Thyroid gland (tissue), 4 donors: ENCODE measurements at places on chromosomes 2 and 18. TPM values are rescaled to one million over a fixed set of nuclear protein-coding genes. Genes with fewer than 3 reads are reported as not detected.

DNA sequence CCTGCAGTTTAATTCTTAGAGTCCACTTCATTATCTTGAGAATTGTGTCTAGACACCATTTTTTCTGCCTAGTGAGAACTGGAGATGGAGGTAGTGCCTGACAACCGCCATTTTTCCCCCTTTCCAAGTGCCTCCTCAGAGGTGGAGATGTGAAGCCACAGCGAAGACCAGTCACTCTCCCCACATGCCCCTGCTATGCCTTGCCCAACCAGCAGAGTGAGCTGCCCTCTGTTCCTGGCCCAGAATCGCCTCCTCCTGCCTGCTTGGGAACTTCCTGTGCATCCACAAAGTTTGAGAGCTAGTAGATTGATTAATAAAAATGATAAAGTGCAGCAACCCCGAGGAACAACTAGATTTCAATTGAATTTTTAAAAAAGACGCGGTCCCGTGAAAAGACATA, 123.3 kb downstream of the CLIP4 start:
- H3K4me1 ChIP-seq, result peaks cover 20% of the 10 kb centered on the region
- H3K27ac ChIP-seq, result no peak overlapping the region
- H3K36me3 ChIP-seq, result no peaks in the 10 kb centered on the region
- DNase-seq, result peak; percentile 34
- H3K4me3 ChIP-seq, result no peak overlapping the region

GRCh38 chr18:33583901-33584300, 5.9 kb downstream of the ASXL3 start:
- no peaks in the 10 kb centered on the region for H3K36me3 ChIP-seq
- no peaks in the 10 kb centered on the region for H3K27me3 ChIP-seq
- H3K4me3 ChIP-seq, result no peak overlapping the region
- peaks cover 18% of the 10 kb centered on the region for H3K4me1 ChIP-seq
- DNase-seq, result no peak

DNA sequence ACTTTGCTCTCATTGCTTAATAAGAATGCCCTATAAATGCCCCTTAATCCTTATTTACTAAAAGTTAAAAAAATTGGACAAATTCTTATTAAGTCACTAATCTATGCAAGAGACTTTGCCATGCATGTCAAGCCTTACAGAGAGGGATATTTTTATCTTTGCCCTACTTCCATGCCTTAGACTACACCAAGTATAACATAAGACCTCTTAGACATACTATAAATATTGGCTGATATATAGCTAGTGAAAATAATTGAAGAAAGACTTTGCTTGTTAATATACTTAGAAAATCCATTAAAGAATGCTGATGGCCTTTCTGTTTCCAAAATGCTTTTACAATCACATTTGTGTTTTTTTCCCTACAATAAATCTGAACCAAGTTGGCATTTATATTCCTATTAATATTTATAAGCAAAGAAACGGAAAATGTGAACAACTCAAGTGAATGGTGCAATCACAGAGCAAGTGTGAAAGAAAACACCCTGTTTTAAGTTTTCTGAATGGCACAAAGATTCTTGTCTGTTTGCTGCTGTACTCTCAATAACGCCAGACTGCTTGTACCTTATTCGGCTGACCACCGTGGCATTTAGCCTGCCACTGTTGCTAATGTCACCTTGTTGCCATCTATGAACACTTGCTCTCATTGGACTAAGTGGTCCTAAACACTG, 105.0 kb downstream of the MC4R start:
- DNase-seq, result no peak
- no peaks in the 10 kb centered on the region for H3K36me3 ChIP-seq
- no peaks in the 10 kb centered on the region for H3K4me1 ChIP-seq
- H3K27me3 ChIP-seq, result no peaks in the 10 kb centered on the region

The ASB3 gene
- total RNA-seq, result 31.7 TPM

The TFPI gene
- total RNA-seq, result 147 TPM

The SULT1C4 gene
- 8.4 TPM for total RNA-seq

The ADAM23 gene
- 0.20 TPM for total RNA-seq

DNA sequence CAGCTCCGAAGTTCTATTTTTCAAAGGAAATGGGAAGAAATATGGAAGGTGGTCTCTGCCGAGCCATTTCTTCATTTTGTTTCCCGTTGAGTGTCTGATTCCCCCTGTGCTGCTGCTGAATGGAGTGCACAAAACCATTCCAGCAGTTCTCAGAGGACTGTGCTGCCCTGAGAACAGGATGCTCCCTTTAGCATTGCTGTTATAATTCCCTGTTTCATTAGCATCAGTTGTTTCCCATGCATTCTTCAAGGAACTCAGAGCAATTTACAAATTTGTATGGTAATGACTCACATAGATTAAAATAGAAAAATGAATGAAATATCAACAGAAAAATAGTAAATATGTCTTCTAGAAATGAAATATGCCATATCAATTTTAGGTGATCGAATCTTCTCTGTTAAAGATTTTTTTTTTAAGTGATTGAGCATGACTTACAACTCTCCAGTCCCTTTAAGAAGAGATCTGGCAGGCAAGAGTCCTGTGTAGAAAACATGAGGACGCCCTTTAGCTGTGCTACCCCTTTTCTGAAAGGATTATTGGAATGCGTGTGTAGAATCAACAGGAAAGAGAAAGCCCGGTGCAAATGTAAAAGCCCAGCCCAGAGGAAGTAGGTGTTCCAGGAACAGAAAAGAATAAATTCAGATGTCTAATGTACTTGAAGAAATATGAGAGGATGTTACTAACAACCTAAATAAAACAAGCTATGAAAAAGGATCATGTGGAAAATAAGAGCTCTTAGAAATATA, 118.5 kb downstream of the ATP9B start:
- H3K4me1 ChIP-seq, result no peaks in the 10 kb centered on the region
- H3K27me3 ChIP-seq, result no peaks in the 10 kb centered on the region
- no peaks in the 10 kb centered on the region for H3K36me3 ChIP-seq
- DNase-seq, result no peak
- no peak overlapping the region for H3K4me3 ChIP-seq

DNA sequence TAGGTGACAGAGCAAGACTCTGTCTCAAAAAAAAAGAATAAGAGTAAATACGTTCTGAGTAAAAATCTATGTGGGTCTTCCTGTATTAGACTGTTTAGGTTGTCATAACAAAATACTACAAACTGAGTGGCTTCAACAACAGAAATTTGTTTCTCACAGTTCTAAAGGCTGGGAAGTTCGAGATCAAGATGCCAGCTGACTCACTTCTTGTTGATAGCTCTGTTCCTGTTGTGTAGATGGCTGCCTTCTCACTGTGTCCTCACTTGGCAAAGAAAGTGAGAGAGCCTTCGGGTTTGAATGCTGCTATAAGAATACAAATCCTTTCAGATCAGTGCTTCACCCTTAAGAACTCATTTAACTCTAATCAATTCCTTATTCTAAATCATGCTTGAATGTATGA, 430.0 kb upstream of the VWC2L start:
- H3K36me3 ChIP-seq, result no peaks in the 10 kb centered on the region
- H3K27me3 ChIP-seq, result no peaks in the 10 kb centered on the region
- no peaks in the 10 kb centered on the region for H3K4me1 ChIP-seq
- no peak overlapping the region for H3K27ac ChIP-seq
- no peak for DNase-seq
- H3K4me3 ChIP-seq, result no peak overlapping the region

The SNTG2 gene
- total RNA-seq, result 4.2 TPM

GRCh38 chr2:179096090-179096489, 46.2 kb upstream of the CCDC141 start:
- H3K4me1 ChIP-seq, result no peaks in the 10 kb centered on the region
- no peak for DNase-seq
- no peaks in the 10 kb centered on the region for H3K36me3 ChIP-seq
- H3K27me3 ChIP-seq, result no peaks in the 10 kb centered on the region
- no peak overlapping the region for H3K4me3 ChIP-seq

GRCh38 chr2:239307221-239307569, 93.6 kb downstream of the HDAC4 start:
- no peaks in the 10 kb centered on the region for H3K36me3 ChIP-seq
- peaks cover 51% of the 10 kb centered on the region for H3K4me1 ChIP-seq
- no peak overlapping the region for H3K27ac ChIP-seq
- no peak for DNase-seq

The DSG3 gene
- total RNA-seq, result not detected

The MATN3 gene
- total RNA-seq, result 0.27 TPM

The MOCOS gene
- total RNA-seq, result 0.54 TPM

DNA sequence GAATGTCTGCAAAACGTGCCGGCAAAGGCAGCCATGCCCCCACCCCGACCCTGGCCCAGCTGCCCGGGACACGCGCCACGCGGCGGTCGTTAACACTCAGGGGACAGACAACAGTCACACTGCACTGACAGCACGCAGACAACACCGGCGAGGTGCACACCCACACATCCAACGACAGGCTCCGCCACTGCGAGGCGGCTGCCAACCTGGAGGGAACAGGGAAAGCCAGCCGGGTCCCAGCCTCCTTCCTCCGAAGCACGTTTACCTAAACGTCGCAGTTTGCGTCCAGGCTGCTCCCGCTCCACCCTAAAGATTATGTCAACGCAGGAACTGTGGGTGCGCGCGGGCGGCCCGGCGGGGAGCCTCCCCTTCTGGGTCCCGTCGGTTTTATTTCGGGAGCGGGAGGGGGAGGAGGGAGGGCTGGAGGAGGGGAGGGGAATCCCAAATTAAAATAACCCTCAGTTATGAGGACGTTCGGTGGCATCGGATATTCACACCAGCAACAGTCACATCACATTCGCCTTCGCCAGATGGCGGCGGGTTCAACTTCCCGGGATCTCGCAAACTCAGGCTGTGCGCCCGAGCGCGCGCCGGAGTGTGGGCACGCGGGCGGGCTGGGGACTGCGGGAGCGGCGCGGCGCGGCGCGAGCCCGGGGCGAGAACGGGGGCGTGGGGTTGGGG, 644 bp downstream of the PTGR3 start:
- H3K36me3 ChIP-seq, result no peaks in the 10 kb centered on the region
- H3K27me3 ChIP-seq, result no peaks in the 10 kb centered on the region
- H3K4me1 ChIP-seq, result peaks cover 47% of the 10 kb centered on the region
- H3K4me3 ChIP-seq, result peak overlapping the region; percentile 95

DNA sequence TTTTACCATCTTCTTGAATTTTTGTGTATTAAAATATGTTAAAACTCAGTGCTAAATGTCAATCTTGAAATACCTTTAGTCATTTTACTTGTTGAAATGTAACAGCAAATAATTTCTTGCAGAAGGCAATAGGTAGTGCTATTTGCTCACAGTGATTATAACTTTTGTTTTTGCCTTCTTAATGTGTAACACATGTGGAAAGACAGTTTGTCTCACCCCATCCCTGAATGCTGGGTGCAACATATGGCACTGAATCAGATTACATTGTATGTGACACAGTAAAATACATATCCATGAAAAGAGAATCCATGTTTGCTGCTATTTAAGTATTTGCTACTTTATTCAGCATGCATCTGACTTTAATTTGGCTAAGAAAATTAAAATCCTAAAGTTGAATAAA, 35.3 kb downstream of the FRZB start:
- H3K36me3 ChIP-seq, result no peaks in the 10 kb centered on the region
- H3K27me3 ChIP-seq, result no peaks in the 10 kb centered on the region
- H3K4me3 ChIP-seq, result no peak overlapping the region
- H3K27ac ChIP-seq, result no peak overlapping the region
- no peaks in the 10 kb centered on the region for H3K4me1 ChIP-seq
- no peak for DNase-seq

GRCh38 chr2:160345071-160345764, 145.1 kb upstream of the ITGB6 start:
- no peaks in the 10 kb centered on the region for H3K27me3 ChIP-seq
- no peak for DNase-seq
- H3K4me3 ChIP-seq, result no peak overlapping the region
- H3K27ac ChIP-seq, result no peak overlapping the region
- H3K36me3 ChIP-seq, result no peaks in the 10 kb centered on the region

The STAT4 gene
- 6.3 TPM for total RNA-seq

The IL1A gene
- 0.40 TPM for total RNA-seq

DNA sequence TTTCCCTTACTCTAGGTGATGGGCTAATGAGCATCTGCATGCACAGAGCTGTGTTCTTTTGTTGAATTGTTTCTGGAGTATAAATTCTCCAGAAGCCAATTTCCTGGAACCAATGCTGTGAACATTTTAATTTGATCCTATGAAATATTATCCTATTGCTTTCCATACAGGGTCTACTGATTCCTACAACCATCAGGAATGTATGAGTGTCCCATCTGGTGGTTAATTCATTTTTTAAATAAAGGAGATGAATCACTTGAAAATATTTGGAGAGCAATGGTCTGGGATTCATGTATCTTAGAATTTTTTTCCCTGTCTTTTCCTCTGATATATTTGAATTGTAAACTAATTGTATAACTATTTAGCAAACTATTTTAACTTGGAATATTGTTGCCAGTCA, 14.0 kb downstream of the KIF5C start:
- no peak for DNase-seq
- H3K27ac ChIP-seq, result no peak overlapping the region
- no peak overlapping the region for H3K4me3 ChIP-seq
- H3K27me3 ChIP-seq, result no peaks in the 10 kb centered on the region
- H3K4me1 ChIP-seq, result peaks cover 10% of the 10 kb centered on the region

The BIRC6 gene
- 142 TPM for total RNA-seq

DNA sequence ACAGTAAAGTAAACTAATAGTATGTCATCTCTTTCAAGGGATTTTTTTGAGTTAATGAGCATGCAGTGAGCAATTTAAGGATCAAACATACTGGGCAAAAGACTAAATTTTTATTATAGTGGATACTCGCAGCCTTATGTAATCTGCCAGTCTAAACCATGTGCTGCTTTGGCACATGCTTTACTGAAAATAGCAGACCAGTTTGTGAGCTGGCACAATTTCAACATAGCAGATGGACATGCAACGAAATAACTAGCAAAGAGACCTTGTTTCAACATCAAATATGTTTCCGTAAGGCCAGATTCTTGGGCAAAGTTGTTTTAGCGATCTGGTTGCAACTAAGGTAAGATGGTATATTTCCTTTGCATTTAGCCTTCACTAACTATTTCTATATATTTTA, 807.3 kb downstream of the NR4A2 start:
- H3K27ac ChIP-seq, result no peak overlapping the region
- no peaks in the 10 kb centered on the region for H3K27me3 ChIP-seq
- no peaks in the 10 kb centered on the region for H3K4me1 ChIP-seq
- DNase-seq, result no peak
- no peaks in the 10 kb centered on the region for H3K36me3 ChIP-seq

The CRACDL gene
- total RNA-seq, result 5.2 TPM

DNA sequence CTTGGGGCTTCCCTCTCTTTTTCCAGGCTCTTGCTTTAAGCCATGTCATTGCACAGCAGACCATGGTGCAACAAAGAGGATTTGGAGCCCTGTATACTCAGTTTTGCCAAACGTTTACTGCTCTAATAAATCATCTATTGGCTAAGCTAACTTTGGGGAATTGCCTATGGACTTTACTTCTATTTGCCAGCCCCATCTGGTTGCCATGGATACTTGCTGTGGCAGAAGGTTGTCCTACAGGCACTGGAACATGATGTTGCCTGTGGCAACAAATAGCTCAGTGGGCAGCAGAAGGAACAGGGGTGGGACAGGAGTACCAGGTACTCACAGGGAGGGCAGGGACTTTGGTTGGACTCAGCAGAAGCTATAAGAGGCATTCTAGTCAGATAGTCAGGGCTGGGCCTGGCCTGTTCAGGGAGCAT, 129.7 kb downstream of the CCDC85A start:
- no peaks in the 10 kb centered on the region for H3K27me3 ChIP-seq
- H3K4me1 ChIP-seq, result peaks cover 5% of the 10 kb centered on the region
- DNase-seq, result no peak
